ENCODE measurements at places on chromosomes 3 and 15.
A peak's percentile ranks its signal among the peaks of the same experiment; 100 is the strongest.

DNA sequence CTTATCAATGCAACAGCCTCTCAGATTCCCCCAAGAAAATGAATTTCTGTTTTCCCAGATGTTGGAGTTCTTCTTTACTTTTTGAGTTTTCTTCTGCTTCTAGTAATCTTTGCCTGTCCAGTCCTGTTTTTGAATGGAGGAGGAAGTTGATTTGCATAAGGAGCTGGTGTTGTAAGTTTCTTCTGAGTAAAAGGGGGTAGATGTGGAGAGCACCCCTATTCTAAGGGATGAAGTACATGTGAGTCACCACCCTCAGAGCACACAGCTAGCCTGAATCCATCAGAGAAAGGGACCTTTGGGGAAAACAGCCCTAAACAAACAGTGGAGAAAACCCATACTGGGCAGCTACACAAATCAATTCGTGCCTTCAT, 34.5 kb downstream of the ACAA1 start:
- no peak for DNase-seq

DNA sequence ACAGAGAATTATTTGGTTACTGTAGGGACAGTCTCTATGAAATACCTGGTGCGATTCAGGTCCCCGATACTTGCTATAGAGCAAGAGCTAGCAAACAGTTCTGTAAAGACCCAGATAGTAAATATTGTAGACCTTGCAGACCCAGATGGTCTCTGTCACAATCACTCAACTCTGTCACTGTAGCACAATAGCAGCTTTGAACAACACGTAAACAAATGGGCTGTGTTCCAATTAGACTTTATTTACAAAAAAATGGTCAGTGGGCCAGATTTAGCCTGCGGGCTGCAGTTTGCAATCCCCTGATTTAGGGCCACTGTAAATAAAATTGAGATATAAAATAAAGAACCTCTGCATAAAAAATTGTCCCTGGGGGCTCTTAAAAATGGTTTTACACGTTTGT, 127.7 kb downstream of the SV2B start:
- no peak for DNase-seq

- DNase-seq, result no peak
Measured at GRCh38 chr3:36965440-36965839, 20.6 kb upstream of the TRANK1 start.

GRCh38 chr15:47504624-47505256, 212.6 kb upstream of the SEMA6D start:
- DNase-seq, result no peak

GRCh38 chr3:140298569-140299070, 363.6 kb downstream of the CLSTN2 start:
- no peak for DNase-seq

DNA sequence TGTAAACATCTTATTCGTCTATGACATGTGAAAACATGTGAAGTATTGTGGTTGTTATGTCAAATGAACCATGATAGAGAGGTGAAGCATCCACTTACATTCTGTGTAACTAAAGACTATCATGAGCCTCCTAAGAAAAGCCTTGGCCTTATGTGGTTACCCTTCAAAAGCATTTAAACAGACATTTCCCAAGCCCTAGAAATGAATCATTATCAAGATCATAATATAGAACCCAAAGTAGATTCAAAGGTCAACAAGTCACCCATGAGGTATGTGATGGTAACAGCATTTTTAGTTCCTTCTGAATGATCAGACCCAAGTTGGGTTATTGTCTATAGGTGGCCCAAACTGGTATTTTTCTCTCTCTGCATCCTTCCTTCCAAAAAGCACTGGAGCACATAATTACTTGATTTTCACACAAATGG, 408.0 kb downstream of the TBL1XR1 start:
- DNase-seq, result no peak

GRCh38 chr3:56624725-56625124, 58.3 kb downstream of the TASOR start:
- DNase-seq, result no peak

- DNase-seq, result no peak
Measured at GRCh38 chr15:90160781-90161727, 40.1 kb upstream of the SEMA4B start.

DNA sequence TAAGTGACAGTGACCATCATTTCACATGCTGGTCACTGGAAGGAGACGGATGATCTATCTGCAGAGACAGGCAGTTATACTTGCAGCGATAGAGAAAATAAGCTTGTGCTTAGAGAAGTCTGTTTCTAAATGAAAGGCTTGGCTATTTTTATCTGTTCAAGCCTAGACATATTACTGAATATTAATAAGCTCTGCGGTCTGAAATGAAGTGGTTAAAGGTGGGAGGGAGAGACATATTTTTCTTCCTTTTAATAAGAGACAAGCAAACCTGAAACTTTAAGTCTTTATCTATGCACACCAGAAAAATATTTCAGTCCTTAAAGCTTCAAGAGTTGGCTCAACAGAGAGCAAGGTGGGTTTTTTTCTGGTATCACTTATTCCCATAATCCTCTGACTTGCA, 99.0 kb downstream of the CD200R1L start:
- DNase-seq, result no peak

- no peak for DNase-seq
Measured at GRCh38 chr3:135564696-135565095, 400.8 kb upstream of the PPP2R3A start.

DNA sequence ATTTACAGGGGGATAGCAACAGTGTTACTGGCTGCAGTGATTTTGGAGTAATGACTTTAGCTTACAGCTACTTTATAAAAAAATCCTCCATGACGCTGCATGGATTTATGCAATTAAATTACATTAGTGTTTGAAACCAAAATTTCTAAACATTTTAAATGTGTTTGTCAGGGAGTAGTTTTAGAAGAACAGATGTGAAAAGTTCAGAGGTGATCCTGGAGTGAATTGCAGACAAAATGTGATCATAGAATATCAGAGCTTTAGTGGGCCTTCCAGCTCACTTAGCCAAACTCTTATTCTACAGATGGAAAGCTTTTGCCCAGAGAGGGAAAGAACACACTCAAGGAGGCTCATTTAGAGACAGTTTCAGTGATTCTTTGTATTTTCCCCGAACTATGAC, 376.3 kb downstream of the LPP start:
- DNase-seq, result no peak

- no peak for DNase-seq
Measured at GRCh38 chr3:30245858-30246622, 360.4 kb upstream of the TGFBR2 start.

DNA sequence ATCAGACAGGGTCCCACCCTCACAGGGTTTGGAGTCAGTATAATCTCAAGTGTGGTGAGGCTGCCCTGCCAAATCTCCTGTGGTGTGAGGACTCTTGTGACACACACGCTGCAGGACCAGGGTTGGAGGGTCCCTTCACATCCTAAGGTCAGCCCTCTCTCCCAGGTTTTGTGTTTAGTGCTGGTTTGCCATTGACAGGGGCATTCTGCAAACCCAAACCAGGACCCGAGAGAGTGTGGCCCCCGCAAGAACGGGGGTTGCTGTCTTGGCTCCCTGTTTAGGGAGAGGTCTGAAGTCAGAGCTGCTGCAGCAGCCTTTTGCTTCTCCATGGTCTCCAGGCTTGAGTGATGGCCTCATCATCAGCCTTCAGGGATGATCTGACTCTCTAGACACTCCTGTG, 14.7 kb downstream of the FAM107A start:
- no peak for DNase-seq

- DNase-seq, result no peak
Measured at GRCh38 chr3:140429791-140430190, 248.1 kb upstream of the TRIM42 start.

DNA sequence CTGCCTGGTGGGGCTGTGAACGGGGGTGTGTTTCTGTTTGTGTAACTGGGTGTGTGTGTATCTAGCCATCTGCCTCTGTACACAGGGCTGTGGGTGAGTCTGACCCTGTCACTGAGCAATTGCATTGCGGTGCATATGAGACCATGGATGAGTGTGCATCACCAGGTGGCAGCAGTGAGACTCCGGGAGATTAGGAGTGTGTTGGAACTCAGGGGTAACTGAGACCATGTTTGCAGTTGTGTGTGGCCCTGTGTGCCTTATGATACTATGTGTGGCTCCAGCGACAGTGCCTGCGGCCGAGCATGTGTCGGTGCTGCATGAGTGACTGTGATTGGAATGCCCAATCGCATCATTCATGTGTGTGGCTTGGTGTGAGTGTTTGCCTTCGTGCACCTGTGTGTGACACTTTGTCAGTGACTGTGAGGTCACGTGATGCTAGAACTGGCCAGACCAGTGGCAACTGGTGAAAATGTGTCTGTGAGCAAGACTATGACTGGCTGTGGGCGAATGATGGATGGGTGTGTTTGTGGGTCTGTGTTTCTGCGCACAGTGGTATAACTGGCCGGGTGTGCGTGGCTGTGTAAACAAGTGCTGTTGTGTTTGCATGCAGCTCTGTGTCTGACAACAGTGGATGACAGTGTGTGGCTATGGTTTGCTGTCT, 14.0 kb downstream of the VILL start:
- DNase-seq, result peak; percentile 33

GRCh38 chr15:100878648-100879047, 983 bp upstream of the ALDH1A3 start:
- no peak for DNase-seq

- no peak for DNase-seq
Measured at GRCh38 chr15:57138349-57138788, 219.9 kb downstream of the TCF12 start.

GRCh38 chr3:149792452-149793270, at the start of gene ANKUB1:
Gene ANKUB1, minus strand, starts transcription at chr3:149792554. Its CDS starts 188 bp downstream, at chr3:149792366.
- no peak for DNase-seq

GRCh38 chr15:84859144-84859543, 25.3 kb upstream of the SLC28A1 start:
- no peak for DNase-seq

GRCh38 chr15:90829942-90830440, 38.4 kb upstream of the FURIN start:
- no peak for DNase-seq

DNA sequence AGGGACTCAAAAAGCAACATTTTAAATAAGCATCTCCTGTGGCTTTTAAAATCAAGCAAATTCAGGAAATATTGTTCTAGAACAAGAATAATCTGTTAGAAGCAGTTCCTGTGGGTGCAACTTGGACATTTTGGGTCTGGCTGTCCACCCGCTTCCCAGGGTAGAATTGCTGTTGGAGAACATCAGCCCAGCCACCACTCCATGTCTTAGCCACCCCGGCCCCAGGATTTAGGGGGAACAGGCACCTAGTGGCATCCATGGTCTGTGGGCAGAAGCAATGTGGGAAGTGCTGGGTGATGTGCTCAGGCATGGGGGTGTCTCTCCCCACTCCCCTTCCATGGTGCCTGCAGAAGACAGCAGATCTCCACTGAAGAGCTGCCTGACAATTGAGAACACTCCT, 162.6 kb downstream of the KLF13 start:
- no peak for DNase-seq

DNA sequence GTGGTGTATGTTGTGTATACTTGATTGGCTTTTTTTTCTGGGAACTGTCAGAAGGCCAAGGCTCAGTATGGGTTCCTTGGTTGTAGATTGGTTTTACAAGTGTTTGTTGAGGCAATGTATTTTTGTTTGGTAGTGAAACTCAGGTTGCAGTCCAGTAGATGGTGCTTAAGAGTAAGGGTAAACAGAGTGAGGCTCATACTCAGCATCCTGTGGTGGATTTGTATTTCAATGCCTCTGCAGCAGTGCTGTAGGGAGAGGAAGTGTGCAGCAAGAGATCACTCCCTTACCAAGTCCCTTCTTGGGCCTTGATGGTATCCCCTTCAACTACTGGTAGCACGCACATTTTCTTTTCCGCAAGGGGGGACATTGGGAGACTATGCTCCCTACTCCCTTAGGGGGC, 428.5 kb upstream of the CNTN3 start:
- DNase-seq, result no peak

- DNase-seq, result no peak
Measured at GRCh38 chr3:192899540-192899982, 18.1 kb downstream of the MB21D2 start.

GRCh38 chr3:122094693-122095092, 39.5 kb downstream of the CD86 start:
- DNase-seq, result no peak

GRCh38 chr3:174397848-174398247, 461.3 kb upstream of the NAALADL2 start:
- no peak for DNase-seq
